ENCODE measurements at places on chromosomes 6 and 20.

DNA sequence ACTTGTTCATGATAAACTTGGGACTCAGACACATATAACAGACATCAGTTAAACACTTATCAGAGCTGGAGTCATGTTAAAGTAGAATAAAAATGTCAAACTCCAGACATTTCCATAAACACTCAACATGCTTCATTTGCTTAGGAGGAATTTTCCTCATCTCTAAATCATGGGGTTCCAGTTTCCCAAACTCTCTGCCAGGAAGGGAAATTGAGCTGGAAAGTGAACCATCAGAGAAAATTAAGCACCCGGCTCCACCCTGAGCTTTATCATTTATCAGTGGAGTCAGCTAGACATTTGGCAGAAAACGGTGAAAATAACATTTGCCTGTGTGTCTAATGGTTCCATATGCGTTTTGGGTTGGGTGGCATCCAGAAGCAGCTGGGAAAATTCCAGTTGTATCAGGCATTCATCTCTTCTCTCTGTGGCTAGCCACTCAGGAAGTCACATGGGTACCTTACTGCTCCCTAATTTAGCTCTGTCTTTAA is 25.3 kb upstream of the ZNFX1 start:
- DNase-seq: no peak

DNA sequence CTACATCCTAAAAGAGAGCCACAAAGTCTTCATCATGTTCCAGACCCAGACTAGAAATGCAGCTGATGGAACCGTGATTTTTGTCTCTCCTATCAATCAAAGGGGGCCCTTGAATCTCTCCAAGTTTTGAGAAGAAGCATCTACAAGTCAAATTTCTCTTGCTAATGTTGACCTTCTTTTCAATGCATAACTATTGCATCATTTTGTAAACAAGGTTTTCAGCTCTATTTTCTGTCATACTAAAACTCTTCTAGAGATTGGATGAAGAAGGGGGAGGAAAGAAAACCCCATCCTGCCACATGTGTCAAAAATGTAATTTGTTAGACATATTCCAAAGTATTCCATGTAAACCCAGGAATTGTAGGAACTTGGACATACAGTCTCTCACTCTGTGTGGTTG is 169.2 kb downstream of the LMBRD1 start:
- DNase-seq: no peak

GRCh38 chr6:139153855-139154254 is 19.0 kb downstream of the HECA start:
- DNase-seq: peak; percentile 49

GRCh38 chr6:158668707-158669103 is 18.9 kb downstream of the SYTL3 start:
- no peak for DNase-seq

- no peak for DNase-seq
These were observed at the start of gene MYO6 for GRCh38 chr6:75748743-75749538. Gene MYO6 (plus strand): TSS chr6:75749239. CDS start chr6:75817548, 68,309 bp downstream.

GRCh38 chr20:35742741-35743523 is 872 bp upstream of the RBM39 start:
- DNase-seq: no peak

GRCh38 chr20:9412309-9412708 is 102.1 kb upstream of the LAMP5 start:
- no peak for DNase-seq

- no peak for DNase-seq
These were observed 109.3 kb downstream of the CFAP61 start for GRCh38 chr20:20161611-20162010.

GRCh38 chr6:148771896-148772554 is 25.2 kb downstream of the UST start:
- DNase-seq: no peak

DNA sequence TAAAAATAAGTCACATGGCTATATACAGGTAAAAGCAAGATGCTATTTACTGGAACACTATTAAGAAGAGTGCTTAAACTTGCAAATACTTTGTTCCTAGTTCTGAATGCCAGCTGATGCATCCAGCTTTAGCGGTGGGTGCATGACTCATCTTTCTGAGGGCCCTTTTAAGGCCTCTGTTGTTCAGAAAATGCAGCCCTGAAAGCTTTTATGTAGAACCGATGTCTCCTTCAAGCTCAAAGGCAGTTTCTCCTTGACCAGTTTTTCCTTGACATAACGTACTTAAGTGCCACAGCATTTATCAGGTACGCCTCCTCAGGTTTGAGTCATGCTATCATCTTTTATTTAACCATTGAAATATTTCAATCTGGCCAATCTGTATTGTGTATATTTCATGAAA is 82.8 kb downstream of the MLIP start:
- peak; percentile 18 for DNase-seq

GRCh38 chr6:163329991-163330390 is 84.5 kb upstream of the QKI start:
- DNase-seq: no peak

DNA sequence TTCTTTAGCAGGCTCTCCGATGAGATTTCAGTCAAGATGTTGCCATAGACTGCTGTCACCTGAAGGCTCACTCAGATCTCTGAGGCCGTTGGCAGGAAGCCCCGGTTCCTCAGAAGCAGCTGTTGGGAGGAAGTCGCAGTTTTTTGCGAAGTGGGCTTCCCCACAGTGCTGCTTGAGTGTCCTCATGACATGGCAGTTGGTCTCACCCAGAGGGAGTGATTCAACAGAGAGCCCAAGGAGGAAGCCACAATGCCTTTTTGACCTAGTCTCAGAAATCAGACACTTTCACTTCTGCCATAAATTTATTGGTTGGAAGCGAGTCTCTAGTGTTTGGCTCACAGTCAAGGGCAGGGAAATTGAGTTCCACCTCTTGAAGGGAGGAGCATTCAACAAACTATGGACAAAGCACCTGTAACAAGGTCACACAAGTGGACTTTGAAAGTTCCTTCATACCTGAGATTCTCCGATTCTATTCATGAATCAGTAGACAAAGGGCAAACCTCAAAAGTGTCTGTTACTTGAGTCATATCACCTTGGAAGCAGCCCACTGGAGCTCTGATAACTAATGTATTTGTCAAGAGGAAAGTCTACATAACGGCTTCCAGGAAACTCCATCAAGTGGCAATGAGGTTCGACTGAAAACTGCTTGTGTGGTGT is 208.3 kb downstream of the TASP1 start:
- DNase-seq: no peak

GRCh38 chr6:150883521-150883920 is 18.0 kb downstream of the MTHFD1L start:
- DNase-seq: peak; percentile 20

DNA sequence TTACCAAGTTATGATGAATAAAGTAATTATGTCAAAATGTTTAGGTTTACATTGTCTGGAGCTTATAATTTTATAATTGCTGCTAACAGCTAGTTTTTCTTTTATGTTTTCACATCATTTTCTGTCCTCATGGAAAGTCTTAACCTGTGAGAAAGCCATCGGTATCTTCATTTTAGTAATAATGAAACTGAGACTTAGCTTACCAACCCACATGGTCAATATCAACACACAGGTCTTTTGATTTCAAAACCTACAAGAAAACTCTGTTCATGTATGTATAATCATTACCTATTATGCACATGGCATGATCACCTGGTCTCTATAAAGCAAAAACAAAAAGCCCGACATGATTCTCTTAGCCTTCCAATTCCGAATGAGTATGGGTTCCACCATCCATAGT is 61.9 kb downstream of the KCNQ5 start:
- no peak for DNase-seq

GRCh38 chr6:167295495-167296292 is 4.6 kb downstream of the UNC93A start:
- DNase-seq: no peak

DNA sequence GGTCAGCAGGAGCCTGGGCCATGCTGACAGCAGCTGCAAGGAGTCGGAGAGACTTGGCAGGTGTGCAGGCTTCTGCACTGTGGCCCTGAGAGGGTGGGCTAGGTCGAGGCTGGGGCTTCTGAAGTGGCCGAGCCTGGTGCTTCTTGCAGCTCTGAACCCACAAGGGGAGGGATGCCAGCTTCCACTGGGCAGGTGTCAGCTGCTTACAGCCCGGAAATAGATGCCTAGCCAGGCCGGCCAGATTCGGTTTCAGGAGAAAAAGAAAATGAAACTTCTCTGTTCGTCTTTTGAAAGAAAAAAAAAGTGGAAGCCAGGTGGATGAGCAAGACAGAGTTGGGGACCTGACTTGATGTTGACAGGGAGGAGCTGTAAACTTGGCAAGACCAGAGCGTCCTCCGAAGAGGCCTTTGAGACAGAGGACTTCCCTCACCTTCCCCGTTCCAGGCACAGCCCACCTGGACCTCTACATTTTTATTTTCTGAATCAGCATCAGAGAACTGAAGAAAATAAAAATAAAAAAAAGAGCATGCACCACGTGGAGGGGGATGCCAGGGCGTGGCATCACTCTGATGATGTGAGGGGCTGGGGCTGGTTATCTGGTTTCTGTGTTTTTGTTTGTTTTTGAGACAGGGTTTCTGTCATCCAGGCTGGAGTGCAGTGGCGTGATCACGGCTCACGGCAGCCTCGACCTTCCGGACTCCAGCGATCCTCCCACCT is at the start of gene ZBP1:
TSS of gene ZBP1 (minus strand) at position 153 of the 717 bp plus-strand sequence. CDS start at position 22, 131 bp downstream.
- DNase-seq: no peak

- DNase-seq: peak; percentile 3
These were observed 364.1 kb upstream of the BTBD3 start for GRCh38 chr20:11553603-11554002.

- DNase-seq: no peak
These were observed 172.1 kb upstream of the PROKR2 start for GRCh38 chr20:5488823-5489222.

GRCh38 chr6:158764926-158765325 is 54.2 kb downstream of the EZR start:
- DNase-seq: no peak

DNA sequence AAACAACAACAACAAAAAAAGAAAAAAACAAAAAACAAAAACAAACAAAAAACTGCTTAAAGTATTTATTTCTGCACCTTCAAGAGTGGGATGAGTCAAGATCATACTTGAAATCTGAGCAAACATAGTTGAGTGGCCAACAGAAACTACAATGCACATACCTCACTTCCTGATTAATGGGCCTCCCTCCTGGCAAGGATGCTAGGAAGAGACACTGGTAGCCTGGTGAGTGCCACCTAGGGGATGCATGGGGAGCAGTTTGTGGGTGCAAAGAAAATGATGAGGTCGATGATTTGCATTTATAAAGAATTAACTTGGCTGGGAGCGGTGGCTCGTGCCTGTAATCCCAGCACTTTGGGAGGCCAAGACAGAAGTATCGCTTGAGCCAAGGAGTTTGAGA is 808.1 kb downstream of the MAFB start:
- DNase-seq: no peak

GRCh38 chr6:139184047-139184446 is 49.2 kb downstream of the HECA start:
- no peak for DNase-seq

DNA sequence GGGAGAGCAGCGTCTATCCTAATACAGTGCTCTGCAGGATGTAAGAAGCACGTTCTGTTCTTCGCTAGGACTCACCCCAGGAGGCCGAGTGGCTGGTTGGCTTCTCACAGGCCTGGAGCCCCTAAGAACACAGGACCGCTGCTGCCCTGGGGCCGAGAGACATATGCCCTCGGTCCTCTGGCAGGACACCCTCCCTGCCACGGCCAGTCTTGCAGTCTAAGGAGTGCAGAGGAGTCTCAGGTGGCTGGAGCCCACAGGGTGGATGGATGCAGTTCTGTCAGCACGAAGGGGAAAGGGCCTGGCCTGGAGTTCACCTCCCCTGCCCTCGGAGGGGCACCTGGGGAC is 96.5 kb downstream of the SMOC2 start:
- no peak for DNase-seq

GRCh38 chr6:23964865-23965264 is 161.2 kb upstream of the NRSN1 start:
- DNase-seq: no peak

GRCh38 chr6:132333639-132334520 is 67.4 kb downstream of the MOXD1 start:
- DNase-seq: peak; percentile 80

DNA sequence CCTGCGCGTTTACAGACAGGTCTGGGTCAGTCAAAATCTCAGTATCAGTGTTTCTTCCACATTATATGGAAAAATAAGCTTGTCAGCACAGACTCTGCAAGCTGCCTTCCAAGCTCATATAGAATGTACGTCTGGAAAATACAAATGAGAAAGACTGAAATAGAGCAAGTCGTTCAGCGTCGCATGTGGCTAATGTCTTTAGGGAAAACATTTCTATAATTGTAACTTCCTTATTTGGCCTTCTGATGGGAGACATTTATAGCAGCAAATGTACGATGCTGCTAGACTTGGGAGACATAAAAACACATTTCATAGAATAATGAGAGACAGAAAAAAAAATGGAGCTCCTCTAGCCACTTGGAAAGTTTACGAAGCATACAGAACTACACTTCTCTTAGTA is 122.2 kb downstream of the KIF16B start:
- DNase-seq: no peak

DNA sequence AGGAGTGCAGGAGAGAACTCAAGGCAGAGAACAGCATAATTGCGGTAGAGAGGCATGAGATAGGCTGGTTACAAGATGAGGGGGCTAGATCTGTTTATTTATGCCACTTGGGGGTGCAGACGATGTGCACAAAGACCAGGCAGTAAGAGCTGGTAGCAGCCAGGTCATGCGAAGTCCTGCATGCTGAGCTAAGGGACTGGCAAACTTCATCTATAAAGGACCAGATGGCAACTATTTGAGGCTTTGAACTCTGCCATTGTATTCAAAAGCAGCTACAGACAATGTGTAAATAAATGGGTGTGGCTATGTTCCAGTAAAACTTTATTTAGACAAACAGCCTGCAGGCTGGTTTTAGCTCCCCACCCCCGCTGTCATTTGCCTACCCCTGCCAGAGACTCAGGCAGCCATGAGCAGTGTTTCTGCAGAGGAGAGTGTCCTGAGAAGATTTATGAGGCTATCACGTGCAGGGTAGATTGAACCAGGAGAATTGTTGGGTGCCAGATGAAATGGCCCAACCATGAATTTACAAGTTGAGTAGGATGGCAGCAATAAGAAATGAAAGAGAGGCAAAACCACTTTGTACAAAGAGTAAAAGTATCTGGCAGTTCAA is 253.4 kb upstream of the MOCS1 start:
- DNase-seq: no peak
